ENCODE measurements at places on chromosomes 7 and 10.

- peak; percentile 43 for DNase-seq
Measured at GRCh38 chr7:67619175-67619574, 622.5 kb downstream of the TYW1 start.

DNA sequence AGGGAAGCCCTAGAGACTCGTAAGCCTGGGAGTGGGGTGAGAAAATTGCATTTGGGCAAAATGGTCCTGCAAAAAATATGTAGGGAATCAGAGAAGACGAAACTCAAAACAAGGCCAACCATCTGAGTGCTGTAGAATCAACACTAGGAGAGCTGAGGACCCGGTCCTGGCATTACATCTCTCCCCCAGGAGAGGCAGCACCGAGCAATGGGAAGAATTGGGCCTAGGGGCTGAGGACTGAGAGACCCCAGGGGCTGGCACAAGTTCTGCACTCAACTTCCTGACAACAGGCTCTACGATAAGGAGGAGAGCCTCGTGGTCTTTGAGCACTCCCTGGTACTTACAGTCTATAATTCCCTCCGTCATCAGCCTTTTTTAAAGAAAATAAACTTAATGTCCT, 47.6 kb downstream of the BPGM start:
- no peak for DNase-seq

- DNase-seq, result no peak
Measured at GRCh38 chr10:29670761-29671160, 36.0 kb upstream of the SVIL start.

DNA sequence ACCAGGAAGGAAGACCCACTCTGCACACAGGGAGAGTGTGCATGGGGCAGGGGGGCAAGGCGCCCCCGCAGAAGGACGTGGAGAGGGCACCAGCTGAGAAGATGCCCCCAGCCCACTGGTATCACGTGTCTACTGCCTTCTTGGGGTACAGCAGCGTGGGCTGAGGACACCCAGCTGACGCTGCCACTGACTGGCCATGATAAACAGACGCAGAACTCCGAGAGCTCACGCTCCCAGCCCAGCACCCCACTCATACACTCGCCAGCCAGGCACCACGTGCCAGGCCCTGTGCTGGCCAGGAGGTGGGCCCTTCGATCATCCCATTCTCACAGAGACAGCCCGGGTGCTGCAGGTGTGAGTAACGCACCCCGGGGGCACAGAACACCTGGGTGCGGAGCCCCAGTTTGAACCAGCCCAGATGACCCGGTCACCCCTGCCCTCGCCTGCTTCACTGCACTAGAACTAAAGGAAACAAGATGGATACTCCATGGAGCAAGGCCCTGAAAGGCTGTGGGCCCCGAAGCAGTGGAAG, 199.8 kb downstream of the MAD1L1 start:
- no peak for DNase-seq

DNA sequence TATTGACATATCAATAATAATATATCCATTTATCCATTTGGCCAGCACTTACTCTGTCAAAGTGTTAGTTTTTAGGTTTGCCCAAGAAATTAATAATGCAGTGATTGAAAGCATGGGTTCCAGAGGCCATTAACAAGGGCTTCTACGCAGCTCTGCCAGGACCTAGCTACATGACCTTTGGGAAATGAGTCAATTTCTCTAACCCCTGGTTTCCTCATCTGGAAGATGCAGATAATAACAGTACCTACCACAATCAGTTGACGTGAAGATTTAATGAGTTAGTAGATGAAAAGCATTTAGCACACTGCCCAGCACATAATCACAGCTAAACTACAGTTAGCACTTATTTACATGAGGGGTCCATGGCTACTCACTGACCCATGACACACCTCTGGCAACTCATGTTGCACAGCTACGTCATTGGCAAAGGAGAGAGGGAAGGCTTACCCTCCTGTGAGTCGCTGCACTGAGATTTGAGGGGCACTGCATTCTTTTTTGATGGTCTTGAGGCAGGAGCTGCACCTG, 263.7 kb downstream of the PLXNA4 start:
- DNase-seq, result no peak

- no peak for DNase-seq
Measured at GRCh38 chr7:77699056-77699455, 2.8 kb downstream of the RSBN1L start.

DNA sequence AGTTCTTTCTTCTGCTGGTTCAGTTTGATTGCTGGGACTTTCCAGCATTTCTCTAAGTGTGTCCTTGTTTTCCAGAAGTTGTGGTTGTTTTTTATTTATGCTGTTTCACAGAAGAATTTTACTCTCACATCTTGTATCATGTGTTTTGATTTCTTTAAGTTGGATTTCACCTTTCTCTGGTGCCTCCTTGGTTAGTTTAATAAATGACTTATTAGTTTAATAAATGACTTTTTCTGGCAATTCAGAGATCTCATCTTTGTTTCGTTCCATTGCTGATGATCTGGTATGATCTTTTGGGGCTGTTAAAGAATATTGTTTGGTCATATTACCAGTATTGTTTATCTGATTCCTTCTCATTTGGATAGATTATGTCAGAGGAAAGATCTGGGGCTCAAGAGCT, 59.8 kb upstream of the CYP2C9 start:
- DNase-seq, result no peak

GRCh38 chr10:99412099-99412498, 18.3 kb downstream of the GOT1 start:
- no peak for DNase-seq
